ENCODE measurements at places on chromosomes 11 and 22. TPM values are rescaled to one million over a fixed set of nuclear protein-coding genes. Genes with fewer than 3 reads are reported as not detected.

DNA sequence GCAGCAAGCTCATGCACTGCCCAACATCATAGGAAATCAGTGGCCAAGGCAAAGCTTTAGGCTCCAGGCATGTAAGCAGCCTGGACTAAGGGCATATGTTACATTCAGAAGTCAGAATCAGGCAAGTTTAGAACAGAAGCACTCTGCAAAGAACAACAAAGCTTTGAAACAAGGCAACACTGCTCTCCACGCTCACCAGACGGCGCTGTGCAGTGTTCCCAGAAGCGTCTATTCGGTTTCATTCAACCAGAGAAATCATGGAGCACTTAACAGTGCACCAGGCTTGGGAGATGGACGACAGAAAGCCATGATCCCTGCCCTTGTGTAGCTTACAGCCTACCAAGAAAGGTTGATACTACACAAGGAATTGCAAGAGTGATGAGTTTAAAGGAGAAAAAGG lies 555.8 kb downstream of the BUD13 start:
- peaks cover 13% of the 10 kb centered on the region for H3K27me3 ChIP-seq
- H3K4me1 ChIP-seq: peaks cover 2% of the 10 kb centered on the region
- H3K36me3 ChIP-seq: no peaks in the 10 kb centered on the region
- DNase-seq: no peak
- H3K27ac ChIP-seq: no peak overlapping the region

GRCh38 chr11:14789879-14790484 lies 102.0 kb downstream of the CYP2R1 start:
- H3K4me3 ChIP-seq: no peak overlapping the region
- no peak overlapping the region for H3K27ac ChIP-seq
- H3K36me3 ChIP-seq: no peaks in the 10 kb centered on the region
- DNase-seq: no peak
- no peaks in the 10 kb centered on the region for H3K4me1 ChIP-seq

DNA sequence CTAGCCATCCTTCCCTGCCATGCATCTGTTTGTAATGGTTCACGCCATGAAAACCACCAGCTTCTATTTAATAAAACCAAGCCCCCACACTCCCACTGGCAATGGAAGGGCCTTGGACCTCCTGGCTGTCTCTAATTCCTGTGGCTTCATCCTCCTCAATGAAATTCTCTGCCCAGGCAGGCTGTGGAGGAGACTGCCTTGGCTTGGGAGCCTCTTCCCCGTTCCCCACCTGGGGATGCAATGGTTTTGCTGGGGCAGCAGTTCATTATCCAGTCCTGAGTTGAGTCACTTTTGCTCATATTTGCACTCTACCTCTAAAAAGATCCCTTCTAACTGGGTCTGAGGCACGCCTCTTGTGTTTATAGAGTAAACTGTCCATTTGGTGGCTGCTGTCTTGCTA lies 515.8 kb downstream of the NTM start:
- H3K4me1 ChIP-seq: peaks cover 3% of the 10 kb centered on the region
- DNase-seq: no peak
- no peaks in the 10 kb centered on the region for H3K36me3 ChIP-seq
- no peak overlapping the region for H3K4me3 ChIP-seq
- no peak overlapping the region for H3K27ac ChIP-seq

- H3K36me3 ChIP-seq: no peaks in the 10 kb centered on the region
- no peaks in the 10 kb centered on the region for H3K4me1 ChIP-seq
- no peak for DNase-seq
- no peak overlapping the region for H3K4me3 ChIP-seq
- H3K27ac ChIP-seq: no peak overlapping the region
- peaks cover 8% of the 10 kb centered on the region for H3K27me3 ChIP-seq
Measured at GRCh38 chr11:126502159-126502558, 146.7 kb downstream of the ST3GAL4 start.

- no peak for DNase-seq
- peaks cover 13% of the 10 kb centered on the region for H3K4me1 ChIP-seq
- no peak overlapping the region for H3K4me3 ChIP-seq
- no peaks in the 10 kb centered on the region for H3K27me3 ChIP-seq
- H3K36me3 ChIP-seq: no peaks in the 10 kb centered on the region
Measured at GRCh38 chr11:103907548-103908455, 128.6 kb upstream of the DDI1 start.

DNA sequence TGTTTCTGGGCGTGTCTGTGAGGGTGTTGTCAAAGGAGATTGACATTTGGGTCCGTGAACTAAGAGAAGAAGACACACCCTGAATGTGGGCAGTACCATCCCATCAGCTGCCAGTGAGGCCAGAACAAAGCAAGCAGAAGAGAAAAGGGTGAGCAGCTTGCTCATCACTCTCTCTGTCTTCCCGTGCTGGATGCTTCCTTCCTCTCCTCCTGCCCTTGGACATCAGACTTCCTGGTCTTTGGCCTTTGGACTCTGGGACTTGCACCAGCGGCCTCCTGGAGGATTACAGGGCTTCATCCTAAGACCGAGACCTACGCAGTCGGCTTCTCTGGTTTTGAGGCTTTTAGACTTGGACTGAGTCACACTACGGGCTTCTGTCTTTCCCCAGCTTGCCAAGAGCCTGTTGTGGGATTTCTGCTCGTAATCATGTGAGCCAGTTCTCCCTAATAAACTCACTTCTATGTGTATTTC lies 18.8 kb downstream of the APOL2 start:
- no peak overlapping the region for H3K27ac ChIP-seq
- H3K4me3 ChIP-seq: no peak overlapping the region
- peaks cover 59% of the 10 kb centered on the region for H3K27me3 ChIP-seq
- H3K36me3 ChIP-seq: no peaks in the 10 kb centered on the region
- peaks cover 5% of the 10 kb centered on the region for H3K4me1 ChIP-seq

GRCh38 chr11:10305262-10305963 lies 540 bp downstream of the ADM start:
- no peaks in the 10 kb centered on the region for H3K27me3 ChIP-seq
- H3K36me3 ChIP-seq: peaks cover 27% of the 10 kb centered on the region
- no peak for DNase-seq
- peak overlapping the region; percentile 99 for H3K4me3 ChIP-seq
- H3K27ac ChIP-seq: peak overlapping the region; percentile 100

DNA sequence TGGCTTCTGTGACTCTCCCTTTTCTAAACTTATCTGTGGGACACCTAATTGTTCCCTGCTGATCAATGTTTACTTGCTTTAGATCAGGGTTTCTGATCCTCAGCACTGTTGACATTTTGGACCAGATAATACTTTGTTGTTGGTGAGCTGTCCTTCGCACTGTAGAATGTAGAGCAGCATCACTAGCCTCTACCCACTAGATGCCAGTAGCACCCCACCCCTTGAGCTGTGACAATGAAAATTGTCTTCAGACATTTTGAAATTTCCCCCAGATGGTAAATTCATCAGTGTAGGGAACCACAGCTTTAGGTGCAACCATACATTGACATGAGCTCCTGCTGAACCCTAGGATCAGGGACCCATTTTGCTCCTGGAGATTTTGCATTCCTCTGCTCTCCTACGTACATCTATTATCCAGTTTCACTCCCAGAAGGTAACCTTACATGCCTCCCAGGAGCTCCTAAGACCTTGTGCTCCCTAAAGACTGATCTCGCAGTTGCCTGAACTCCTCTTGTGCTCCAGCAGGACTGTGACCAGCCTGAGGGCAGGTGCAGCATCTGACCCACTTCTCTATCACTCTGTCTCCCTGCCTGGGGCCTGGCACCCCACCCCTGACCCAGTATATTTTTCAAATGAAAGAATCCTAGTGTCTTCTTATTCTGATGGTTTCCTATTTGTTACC lies 107.8 kb downstream of the FAR1 start:
- no peak overlapping the region for H3K4me3 ChIP-seq
- no peaks in the 10 kb centered on the region for H3K4me1 ChIP-seq
- H3K27me3 ChIP-seq: peaks cover 52% of the 10 kb centered on the region
- no peaks in the 10 kb centered on the region for H3K36me3 ChIP-seq

DNA sequence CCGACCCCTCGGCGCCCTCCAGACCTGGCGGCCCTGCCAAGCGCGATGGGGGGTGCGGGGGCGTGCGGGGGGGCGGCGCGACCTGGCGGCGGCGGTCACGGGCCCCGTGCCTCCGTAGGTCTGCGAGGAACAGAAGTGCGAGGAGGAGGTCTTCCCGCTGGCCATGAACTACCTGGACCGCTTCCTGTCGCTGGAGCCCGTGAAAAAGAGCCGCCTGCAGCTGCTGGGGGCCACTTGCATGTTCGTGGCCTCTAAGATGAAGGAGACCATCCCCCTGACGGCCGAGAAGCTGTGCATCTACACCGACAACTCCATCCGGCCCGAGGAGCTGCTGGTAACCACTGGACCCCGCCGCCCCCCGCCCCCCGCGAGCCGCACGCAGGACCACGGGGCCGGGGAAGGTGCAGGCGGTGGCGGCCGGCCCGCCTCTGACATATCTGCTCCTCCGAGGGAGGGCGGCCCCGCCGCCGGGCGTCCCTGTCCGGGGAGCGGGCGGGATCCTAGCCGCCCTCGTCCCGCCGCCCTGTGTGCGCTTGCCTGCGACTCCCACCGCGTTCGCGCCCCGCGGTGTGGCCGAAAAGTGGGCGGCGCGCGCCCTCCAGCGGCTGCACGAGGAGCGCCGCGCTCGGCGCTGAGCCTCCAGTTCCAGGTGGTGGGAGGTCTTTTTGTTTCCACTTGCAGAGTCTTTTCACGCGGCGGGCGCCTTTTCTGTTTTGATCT lies 2.1 kb downstream of the CCND1 start:
- peak; percentile 96 for DNase-seq
- peak overlapping the region; percentile 79 for H3K4me3 ChIP-seq
- H3K4me1 ChIP-seq: peaks cover 38% of the 10 kb centered on the region
- H3K36me3 ChIP-seq: peaks cover 8% of the 10 kb centered on the region

DNA sequence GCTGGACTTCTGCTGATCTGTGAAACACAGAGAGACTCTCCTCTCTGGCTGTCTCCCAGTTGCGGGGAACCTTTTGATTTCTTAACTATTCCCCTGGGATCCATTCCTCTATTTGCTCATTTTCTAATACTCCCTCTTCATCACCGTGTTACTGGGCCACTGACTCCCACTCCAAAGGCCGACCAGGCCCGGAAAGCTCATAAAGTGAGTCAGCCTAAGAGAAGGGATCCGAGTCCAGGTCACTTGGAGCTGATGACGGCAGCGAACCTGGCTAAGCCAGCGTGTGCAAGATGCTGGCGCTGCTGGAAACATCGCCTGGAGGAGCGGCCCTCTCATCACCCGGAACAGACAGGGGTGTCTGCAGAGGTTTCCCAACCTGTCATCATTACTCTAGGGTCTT lies 112.8 kb downstream of the FBXO7 start:
- DNase-seq: no peak
- H3K27me3 ChIP-seq: peaks cover 6% of the 10 kb centered on the region

- DNase-seq: no peak
- peak overlapping the region; percentile 87 for H3K27ac ChIP-seq
- H3K4me1 ChIP-seq: peaks cover 29% of the 10 kb centered on the region
Measured at GRCh38 chr11:106076171-106076918, 802 bp downstream of the KBTBD3 start.

GRCh38 chr11:47408598-47409439 lies 429 bp downstream of the SLC39A13 start:
- H3K36me3 ChIP-seq: peaks cover 6% of the 10 kb centered on the region
- peaks cover 27% of the 10 kb centered on the region for H3K4me1 ChIP-seq
- peak; percentile 89 for DNase-seq

GRCh38 chr11:115678942-115679341 lies 174.7 kb upstream of the CADM1 start:
- no peak overlapping the region for H3K4me3 ChIP-seq
- H3K36me3 ChIP-seq: no peaks in the 10 kb centered on the region
- no peaks in the 10 kb centered on the region for H3K27me3 ChIP-seq
- DNase-seq: no peak
- no peak overlapping the region for H3K27ac ChIP-seq

GRCh38 chr11:28704801-28705200 lies 596.6 kb downstream of the METTL15 start:
- peaks cover 14% of the 10 kb centered on the region for H3K4me1 ChIP-seq
- no peaks in the 10 kb centered on the region for H3K27me3 ChIP-seq
- no peak overlapping the region for H3K27ac ChIP-seq
- H3K36me3 ChIP-seq: no peaks in the 10 kb centered on the region

GRCh38 chr11:61580271-61580888 lies 496 bp downstream of the SYT7 start:
- H3K4me3 ChIP-seq: peak overlapping the region; percentile 42
- peaks cover 57% of the 10 kb centered on the region for H3K27me3 ChIP-seq
- H3K27ac ChIP-seq: no peak overlapping the region
- peaks cover 6% of the 10 kb centered on the region for H3K4me1 ChIP-seq
- no peaks in the 10 kb centered on the region for H3K36me3 ChIP-seq
- no peak for DNase-seq

REXO2 gene
- total RNA-seq: 116 TPM

ARHGAP42 gene
- total RNA-seq: 12.7 TPM

RBMXL2 gene
- total RNA-seq: not detected

OR52I2 gene
- not detected for total RNA-seq

TRIM51G gene
- total RNA-seq: not detected
